ENCODE measurements at places on chromosomes 2 and 18.

DNA sequence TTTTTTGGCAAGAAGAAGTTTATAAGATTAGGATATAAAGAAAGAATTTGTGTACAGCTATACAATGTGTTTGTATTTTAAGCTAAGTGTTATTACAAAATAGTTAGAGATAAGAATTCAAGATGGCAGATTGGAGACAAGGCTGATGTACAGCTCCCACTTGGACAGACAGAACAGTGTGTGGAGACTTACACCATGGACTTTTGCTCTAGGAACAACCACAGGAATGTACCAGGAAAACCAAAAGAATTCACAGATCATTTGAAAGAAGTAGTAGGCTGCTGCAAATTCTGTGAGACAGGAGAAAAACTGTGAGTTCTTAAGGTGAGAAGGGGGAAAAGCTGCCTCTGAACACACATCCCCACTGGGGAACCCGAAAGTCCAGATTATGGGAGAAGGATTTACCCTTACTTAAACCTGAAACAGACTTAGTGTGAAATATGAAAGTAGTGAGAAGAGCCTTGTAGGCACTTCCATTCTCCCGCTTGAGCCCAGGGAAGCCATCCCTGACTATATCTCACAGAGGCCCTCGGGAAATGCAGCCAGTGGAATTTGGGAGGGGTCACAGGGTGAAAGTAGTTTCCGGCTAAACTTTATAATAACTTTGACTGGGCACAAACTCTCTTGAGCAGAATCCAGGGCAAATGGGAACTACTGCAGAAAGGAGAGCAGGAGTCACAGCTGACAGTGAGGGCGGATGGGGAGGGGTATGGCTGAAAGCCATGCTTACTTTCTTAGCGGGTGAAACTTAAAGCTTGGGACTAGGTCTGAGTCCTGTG, 11.6 kb upstream of the RPRD1A start:
- DNase-seq, result peak; percentile 82

DNA sequence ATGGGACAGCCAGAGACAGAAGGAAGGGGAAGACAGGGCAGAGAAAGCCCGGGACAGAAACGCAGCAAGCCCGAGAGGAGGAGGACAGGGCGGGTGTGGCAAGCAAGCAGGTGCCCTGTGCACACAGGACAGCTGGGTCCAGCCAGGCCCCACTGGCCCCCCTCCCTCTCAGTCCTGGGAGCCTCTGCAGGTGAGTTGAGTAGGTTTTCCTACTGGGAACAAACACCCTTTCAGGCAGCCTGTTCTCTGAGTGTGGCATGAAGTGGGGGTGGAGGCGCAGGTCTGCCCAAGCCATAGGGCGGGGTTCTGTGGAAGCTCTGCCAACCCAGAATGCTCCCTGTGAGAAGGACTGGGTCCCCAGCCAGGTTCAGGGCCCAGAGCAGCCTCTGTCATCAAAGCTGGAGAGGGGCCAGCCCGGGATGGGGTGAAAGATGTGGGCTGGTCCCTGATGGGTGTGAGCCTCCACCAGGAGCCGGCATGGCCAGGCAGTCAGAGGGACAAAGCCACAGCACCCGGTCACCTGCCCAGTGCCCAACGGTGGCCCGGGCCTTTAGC, 129.4 kb downstream of the TFCP2L1 start:
- no peak for DNase-seq

GRCh38 chr2:44748-45341, 1.5 kb downstream of the FAM110C start:
- no peak for DNase-seq

DNA sequence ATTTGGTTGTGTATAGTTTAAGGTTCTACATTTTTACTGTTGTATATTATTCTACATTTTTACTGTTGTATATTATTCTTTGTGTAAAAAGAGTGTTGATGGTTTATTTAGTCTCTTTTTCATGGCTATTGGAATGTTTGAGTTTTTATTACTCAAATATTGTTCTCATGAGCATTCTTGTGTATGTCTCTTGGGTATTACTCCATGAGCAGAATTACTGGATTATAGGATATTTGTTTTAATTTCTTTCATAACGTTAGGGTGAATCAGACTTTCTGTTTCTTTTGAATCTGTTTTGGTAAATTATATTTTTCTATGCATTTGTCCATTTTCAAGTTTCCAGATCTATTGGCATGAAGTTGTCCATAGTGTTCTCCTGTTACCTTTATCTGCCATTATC, 111.6 kb downstream of the DYNAP start:
- DNase-seq, result no peak

DNA sequence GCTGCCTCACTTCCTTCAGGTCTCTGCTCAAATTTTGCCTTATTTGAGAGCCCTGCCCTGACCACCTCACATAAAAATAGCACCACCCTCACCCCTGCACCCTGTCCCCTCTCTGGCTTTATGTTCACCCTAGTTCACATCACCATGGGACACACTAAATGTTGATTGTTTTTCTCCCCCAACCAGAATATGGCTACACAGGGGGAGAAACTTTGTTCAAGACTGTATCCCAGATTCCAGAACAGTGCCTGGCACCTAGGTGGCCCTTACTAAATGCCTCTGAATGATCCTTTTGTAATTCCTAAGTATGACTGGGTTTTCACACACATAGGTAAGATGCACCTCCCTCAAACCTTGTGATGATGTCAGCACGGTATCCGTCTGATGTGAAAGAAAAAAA, 28.4 kb upstream of the CATIP start:
- no peak for DNase-seq

DNA sequence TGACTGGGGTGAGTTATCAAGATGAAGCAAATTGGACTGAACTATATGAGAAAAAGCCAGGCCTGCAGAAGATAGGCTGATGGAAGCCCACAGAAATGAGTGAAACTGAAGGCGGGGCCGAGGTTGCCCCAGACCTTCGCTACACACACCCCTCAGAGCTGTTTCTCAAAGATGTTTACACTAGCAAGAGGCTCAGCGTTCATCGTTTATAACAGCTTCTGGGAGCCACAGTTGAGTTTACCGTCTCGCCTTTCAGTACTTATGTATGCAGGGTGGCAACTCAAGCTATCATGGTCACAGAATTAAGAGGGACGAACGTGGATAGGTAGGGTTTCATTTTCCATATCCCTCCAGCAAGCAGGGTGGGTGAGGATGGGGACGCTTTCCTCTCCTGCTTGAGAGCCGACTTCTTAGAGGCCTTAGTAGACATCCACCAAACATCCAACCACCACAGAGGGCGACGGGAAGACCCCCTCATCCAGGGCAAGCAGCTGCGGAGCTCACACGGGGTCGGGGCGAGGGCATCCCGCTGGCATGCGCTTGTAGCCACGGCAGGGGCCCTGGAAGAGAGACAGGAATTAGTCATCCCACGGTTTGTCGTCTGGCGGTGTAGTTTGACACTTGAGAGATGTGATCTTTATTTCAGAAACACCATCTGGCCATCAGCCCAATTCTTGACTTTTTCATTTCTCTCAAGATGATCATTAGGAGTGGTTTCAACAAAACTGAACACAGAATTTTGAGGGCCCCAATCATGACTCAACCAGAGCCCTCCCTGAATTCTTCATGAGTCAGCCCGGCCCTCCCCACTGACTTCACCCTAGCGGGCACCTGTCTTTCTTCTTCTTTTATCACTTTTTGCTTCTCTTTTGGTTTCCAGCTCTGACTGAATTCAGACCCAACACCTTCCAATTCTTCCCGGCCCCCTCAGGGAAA, 109.1 kb upstream of the CTDP1 start:
- peak; percentile 95 for DNase-seq

Data from astrocyte (in vitro differentiated cells and primary cell).